ENCODE measurements at places on chromosomes 11 and 22.

- DNase-seq = no peak
These were observed 136.3 kb upstream of the TEAD1 start for GRCh38 chr11:12537778-12538401.

- no peak for DNase-seq
These were observed 2.0 kb downstream of the ACO2 start for GRCh38 chr22:41470886-41471285.

GRCh38 chr11:72114570-72114969 lies 2.1 kb upstream of the ANAPC15 start:
- no peak for DNase-seq

- no peak for DNase-seq
These were observed 21.6 kb downstream of the AAMDC start for GRCh38 chr11:77842441-77843121.

DNA sequence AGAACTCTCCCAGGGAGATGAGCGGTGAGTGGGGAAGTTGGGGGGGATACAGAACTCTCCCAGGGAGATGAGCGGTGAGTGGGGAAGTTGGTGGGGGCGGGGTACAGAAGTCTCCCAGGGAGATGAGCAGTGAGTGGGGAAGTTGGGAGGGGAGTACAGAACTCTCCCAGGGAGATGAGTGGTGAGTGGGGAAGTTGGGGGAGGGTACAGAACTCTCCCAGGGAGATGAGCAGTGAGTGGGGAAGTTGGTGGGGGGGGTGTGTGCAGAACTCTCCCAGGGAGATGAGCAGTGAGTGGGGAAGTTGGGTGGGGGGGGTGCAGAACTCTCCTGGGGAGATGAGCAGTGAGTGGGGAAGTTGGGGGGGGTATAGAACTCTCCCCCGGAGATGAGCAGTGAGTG lies 186.5 kb downstream of the SHANK2 start:
- no peak for DNase-seq

DNA sequence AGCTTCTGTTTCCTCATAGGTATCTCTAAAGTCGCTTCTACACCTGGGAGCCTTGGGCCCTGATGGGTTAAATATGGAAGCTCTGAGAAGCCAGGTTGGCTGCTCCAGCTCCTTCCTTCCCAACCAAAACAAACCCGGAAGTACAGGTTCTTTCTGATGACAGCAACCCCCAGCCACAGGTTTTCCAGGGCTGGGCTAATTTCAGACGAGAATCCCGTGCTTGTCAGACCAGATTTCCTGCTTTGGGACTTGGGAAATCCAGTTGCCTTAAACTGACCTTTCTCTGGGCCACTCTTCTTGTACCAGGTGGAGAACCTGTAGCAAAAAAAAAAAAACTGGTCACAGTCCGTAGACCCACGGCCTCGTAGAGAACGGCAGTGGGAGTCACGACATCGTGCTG lies 51.9 kb downstream of the RBX1 start:
- DNase-seq = no peak

GRCh38 chr11:73047773-73048371 lies 94.2 kb downstream of the FCHSD2 start:
- no peak for DNase-seq

DNA sequence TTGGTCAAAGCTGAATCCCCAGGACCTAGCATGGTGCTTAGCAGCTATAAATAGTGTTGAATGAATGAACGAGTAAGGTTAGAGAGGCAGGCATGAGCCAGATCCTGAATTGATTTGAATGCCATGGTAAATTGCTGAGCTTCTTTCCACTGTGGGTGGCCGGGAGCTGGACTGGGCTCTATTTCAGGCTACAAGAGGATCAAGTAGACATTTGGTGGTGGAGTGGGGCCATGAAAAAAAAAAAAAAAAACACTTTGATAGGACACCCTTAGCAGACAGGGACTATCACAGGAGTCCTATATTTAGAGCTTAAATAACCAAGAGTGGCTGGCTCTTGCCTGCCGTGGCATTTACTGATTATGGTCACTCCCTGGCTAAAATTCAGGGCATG lies 77.6 kb downstream of the MIAT start:
- no peak for DNase-seq

- no peak for DNase-seq
These were observed 96.5 kb downstream of the SHANK2 start for GRCh38 chr11:71155846-71156245.

GRCh38 chr11:134349802-134350355 lies 18.1 kb downstream of the GLB1L2 start:
- DNase-seq = no peak

- no peak for DNase-seq
These were observed 7.6 kb downstream of the ST3GAL4 start for GRCh38 chr11:126362879-126363655.

DNA sequence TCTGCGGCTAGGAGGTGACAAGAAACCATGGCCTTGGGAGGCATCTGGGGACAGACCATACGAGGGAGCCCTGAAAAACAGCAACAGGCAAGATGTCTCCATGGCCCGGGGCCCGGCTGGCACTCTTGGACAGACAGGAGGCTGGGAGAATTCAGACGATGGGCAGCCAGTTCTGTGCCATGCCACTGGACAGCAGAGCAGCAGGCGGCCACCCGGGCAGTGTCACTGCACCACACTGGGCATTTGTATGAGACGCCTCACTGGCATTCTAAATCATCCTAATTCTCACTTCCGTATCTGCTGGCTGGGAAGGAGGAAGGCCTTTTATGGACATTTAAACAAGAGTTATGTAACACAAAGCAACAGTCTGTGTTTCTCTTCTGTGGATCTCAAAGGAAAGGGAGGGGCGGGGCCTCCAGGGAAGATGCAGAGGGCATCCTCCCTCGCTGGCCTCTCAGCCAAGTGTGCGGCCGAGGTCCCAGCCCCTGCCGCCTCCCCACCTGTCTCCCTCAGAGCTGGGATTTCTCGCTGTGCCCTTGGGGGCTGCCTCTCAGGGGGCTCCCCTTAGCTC lies 350.3 kb downstream of the SHANK2 start:
- DNase-seq = no peak

GRCh38 chr22:37030560-37031281 lies 11.2 kb downstream of the MPST start:
- DNase-seq = no peak

DNA sequence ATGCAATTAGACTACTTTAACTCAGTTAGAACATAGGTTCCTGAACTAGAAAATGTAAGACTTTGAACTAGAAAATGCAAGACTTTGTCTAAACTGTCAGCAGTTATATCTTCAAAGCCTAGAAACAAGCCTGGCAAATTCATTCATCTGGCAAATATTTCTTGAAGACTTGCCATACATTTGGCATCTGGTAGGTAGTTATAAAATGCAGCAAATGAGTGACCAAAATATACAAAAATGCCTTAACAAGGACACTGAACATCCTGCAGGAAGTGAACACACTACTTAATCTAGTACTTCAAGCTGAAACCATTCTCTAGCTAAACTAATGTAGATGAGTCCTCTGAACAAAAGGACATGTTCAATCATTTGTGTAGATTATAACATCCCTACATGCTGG lies 84.7 kb upstream of the SCUBE2 start:
- DNase-seq = no peak

- DNase-seq = no peak
These were observed 46.4 kb downstream of the LARGE2 start for GRCh38 chr11:45968901-45969300.

DNA sequence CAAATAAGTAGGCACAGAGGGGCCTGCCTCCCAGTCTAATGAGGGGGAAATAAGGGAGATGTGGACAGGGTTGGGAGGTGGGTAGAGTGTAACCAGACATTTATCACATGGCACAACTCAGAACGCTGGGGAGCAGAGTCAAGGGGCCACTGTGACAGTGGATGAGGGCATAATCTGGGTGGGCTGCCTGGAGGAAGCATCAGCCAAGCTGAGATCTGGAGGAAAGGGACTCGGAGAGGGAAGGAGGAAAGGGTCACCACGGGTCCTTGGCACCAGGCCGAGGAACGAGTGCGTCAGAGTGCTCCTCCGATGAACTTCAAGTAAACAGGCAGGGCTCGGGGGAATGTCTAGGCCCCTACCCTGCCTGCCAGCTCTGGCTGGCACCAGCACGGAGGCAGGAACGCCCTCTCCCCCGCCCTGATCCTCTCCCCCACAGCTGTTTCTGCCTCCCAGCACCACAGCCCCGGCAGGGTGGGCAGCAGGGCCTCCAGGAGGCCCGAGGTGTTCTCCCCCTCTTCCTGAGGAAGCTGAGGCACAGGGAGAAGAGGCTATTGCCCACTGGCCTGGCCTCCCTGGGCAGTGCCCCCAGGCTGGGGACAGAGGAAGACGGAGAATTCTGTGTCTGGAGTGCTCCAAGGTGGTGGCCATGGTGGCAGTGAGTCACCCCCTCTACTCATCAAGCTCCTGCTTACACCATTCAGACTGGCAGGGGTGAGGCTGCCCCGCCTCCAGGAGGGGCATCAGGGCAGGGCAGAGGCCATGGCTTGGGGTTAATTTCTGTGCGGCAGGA lies 4.2 kb downstream of the ALDH3B1 start:
- peak; percentile 88 for DNase-seq

- DNase-seq = no peak
These were observed 5.2 kb downstream of the SCYL1 start for GRCh38 chr11:65530157-65530496.

GRCh38 chr11:1373536-1374214 lies 16.1 kb upstream of the BRSK2 start:
- DNase-seq = no peak

GRCh38 chr11:34363363-34364084 lies 5.7 kb upstream of the ABTB2 start:
- no peak for DNase-seq

- DNase-seq = no peak
These were observed 58.0 kb upstream of the PICALM start for GRCh38 chr11:86126862-86127261.

- no peak for DNase-seq
These were observed 14.9 kb downstream of the CFAP300 start for GRCh38 chr11:102062106-102062505.

DNA sequence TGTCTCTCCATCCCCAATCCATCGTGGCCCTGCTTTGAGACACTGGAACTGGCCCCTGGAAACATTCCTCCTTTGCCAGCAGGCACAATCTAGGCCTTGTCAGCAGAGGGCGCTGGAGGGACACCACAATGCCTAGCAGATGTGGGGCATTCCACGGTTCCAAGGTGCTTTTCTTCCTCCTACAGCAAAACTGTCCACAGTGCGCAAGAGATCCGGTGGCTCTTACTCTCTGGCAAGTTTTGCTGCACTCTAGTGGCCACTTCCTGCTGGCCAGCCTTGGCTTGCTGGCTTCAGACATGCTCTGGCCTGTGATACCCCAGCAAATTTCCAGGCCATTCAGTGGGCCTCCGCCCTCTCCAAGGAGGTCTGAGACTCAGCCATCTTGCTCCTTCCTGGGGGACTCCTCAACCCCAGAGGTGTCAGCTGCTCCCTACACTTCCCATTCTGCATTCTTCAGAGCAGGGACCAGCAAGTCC lies 17.1 kb upstream of the RBM4B start:
- DNase-seq = peak; percentile 94

DNA sequence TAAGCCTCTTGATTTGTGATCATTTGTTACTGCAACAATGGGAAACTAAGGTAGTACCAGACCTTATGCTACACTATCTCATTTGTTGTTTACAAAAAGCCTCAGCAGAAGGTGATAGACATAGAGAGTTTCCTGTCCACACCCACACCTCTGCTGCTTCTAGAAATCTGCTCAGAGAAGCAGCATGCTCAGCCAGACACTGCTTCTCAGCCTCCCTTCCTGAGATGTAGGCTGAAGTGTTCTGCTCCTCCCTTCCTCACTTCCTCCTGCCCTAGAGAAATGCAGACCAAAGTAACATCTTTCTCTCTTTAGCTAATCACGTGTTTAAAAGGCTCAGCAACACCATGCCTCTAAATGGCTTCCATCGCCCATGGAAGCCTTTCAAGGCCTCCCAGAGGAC lies 88.4 kb downstream of the SLC1A2 start:
- no peak for DNase-seq

DNA sequence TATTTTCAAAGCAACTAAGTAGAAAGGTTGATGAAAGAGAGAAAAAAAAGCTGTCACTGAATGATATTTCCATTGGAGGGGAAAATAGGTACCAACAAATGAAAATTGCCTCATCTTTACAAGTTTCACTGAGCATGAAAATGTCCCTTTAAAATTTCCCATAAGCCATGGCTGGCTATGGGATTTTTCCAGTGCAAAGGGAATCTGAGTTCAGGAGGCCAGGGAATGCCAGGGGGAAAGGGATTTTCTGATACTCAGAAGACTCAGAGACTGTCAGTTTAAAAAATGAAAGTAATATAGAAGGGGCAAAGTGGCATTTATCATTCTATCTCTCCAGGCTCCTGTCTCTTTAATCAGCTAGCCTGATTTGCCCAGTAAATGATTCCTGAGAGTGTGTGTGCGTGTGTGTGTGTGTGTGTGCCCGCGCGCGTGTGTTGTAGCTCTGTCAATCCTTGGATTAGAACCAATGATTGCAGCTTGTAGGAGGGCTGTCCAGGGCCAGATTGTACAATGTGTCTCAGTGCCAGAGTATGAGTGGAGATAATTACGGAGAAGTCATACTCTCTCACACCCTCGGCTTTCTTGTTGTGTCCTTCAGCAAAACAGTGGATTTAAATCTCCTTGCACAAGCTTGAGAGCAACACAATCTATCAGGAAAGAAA lies at the start of gene NTM:
NTM (plus strand) TSS at position 526 of the 662 bp plus-strand sequence.
- no peak for DNase-seq

DNA sequence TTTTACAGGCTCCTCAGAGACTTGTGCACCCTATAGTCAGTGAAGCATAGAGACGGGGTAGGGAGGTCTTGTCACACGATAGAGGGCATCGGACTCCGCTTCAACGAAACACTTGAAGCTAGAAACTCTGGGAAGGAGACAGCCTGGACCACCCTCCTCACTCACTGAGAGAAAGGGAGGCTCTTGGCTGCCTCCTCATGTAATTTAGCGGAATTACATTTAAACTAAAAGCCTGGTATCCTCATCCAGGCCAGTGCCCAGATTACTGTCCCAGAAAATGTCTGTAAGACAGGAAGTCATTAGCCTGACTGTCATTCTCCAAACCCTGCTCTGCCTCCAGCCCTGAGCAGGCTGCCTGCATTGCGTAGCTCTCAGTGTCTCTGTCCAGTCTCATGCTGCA lies 36.0 kb downstream of the TTLL1 start:
- no peak for DNase-seq

- peak; percentile 91 for DNase-seq
These were observed 631 bp downstream of the PHF21A start for GRCh38 chr11:46120346-46121300.

DNA sequence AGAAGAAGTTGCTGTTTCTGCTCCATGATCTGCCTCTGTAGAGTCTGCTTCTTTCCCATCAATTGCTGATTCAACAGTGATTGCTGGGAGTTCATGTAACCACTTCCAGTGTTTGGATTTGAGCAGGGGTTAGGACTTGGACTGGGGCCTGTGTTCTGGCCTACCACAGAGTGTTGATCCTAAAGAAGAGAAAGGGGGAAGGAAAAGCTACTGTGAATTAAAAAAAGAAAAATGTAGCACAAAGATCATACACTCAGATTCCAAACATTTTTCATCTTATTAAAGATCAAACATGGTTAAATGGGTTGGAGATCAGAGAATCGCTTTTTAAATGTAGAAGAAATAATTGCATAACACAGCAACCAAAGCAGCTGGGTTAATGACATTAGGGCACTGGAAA lies 67.6 kb upstream of the MTMR2 start:
- no peak for DNase-seq

GRCh38 chr11:100748153-100748552 lies 61.1 kb downstream of the ARHGAP42 start:
- DNase-seq = no peak

- no peak for DNase-seq
These were observed 26.8 kb upstream of the CELSR1 start for GRCh38 chr22:46564084-46564714.

- no peak for DNase-seq
These were observed 32.5 kb upstream of the PANX2 start for GRCh38 chr22:50138041-50138440.

GRCh38 chr11:36274414-36274813 lies 14.8 kb downstream of the COMMD9 start:
- DNase-seq = no peak
